Tibial nerve (tissue), 4 donors: ENCODE measurements at places on chromosomes 2 and 18. TPM values are rescaled to one million over a fixed set of nuclear protein-coding genes. Genes with fewer than 3 reads are reported as not detected.

The LDAH gene
- 27.1 TPM for total RNA-seq

The MC2R gene
- total RNA-seq, result not detected

The ZNF396 gene
- total RNA-seq, result 3.3 TPM

The NYAP2 gene
- total RNA-seq, result not detected

The TYW5 gene
- total RNA-seq, result 7.1 TPM

DNA sequence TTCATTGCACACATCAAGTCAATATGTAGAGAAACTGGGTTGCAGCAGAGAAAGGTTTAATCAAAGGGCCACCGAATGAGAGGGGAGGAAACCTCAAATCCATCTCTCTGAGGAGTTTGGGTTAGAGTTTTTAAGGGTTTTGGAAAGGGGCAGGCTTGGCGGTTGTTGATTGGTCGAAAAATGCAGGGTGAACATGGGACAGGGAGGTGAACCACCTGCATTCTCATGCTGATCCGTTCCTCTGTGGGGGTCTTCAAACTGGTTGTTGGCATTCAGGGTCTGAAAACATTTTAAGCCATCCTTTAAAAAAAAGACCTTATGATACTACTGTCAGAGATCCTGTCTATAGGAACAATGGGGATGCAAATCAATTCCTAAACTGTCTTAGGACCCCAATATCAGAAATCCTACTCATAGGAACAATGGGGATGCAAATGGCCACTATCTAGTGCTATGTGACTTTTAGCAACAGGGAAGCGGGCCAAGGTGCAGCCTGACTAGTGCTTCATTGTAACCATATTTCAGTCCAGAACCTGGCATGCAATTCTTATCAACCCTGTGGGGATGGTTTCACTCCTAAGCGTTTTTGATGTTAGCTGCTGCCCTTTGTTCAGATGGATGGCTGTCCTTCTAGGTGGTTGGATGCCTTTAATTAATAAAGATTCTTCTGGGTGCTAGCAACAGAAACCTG lies 120.1 kb upstream of the MGAT5 start:
- no peaks in the 10 kb centered on the region for H3K36me3 ChIP-seq
- no peak for DNase-seq
- H3K27me3 ChIP-seq, result no peaks in the 10 kb centered on the region
- H3K4me1 ChIP-seq, result peaks cover 17% of the 10 kb centered on the region

GRCh38 chr2:96692094-96692971 lies 47.5 kb downstream of the LMAN2L start:
- no peak overlapping the region for H3K27ac ChIP-seq
- H3K4me3 ChIP-seq, result no peak overlapping the region
- peaks cover 2% of the 10 kb centered on the region for H3K36me3 ChIP-seq
- no peak for DNase-seq
- no peaks in the 10 kb centered on the region for H3K4me1 ChIP-seq

DNA sequence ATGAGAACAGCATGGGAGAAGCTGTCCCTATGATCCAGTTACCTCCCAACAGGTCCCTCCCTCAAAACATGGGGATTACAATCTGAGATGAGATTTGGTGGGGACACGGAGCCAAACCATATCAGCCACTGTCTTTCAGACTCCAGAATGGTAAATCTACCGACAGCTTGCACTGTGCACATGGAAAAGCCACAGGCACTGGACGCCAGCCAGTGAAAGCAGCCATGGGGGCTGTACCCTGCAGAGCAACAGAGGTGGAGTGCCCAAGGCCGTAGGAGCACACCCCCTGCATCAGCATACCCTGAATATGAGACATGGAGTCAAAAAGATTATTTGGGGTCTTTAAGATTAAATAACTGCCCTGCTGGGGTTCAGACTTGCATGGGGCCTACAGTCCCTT lies 218.4 kb downstream of the PDE1A start:
- no peak overlapping the region for H3K27ac ChIP-seq
- H3K4me1 ChIP-seq, result no peaks in the 10 kb centered on the region
- no peak overlapping the region for H3K4me3 ChIP-seq
- DNase-seq, result no peak
- no peaks in the 10 kb centered on the region for H3K27me3 ChIP-seq

DNA sequence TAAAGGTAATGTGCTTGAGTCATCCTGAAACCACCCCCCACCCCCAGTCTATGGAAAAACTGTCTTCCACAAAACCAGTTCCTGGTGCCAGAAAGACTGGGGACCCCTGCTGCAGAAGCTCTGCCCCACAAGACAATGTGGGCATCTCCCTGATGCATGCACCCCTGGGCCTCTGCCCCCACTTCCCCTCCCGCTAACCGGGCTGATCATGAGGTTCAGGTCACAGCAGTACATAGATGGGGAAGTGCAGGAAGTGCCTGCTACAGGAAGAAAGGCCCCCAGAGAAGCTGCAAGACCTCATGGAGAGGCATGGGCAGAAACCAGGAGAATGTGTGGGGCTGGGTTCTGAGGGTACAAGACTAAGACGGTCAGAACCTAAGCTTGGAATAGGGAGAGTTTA lies 243.4 kb upstream of the ID2 start:
- H3K27me3 ChIP-seq, result no peaks in the 10 kb centered on the region
- H3K4me1 ChIP-seq, result no peaks in the 10 kb centered on the region
- no peak overlapping the region for H3K4me3 ChIP-seq
- DNase-seq, result no peak

- H3K36me3 ChIP-seq, result no peaks in the 10 kb centered on the region
- no peaks in the 10 kb centered on the region for H3K27me3 ChIP-seq
- no peak overlapping the region for H3K27ac ChIP-seq
- H3K4me1 ChIP-seq, result no peaks in the 10 kb centered on the region
- no peak for DNase-seq
Observed at GRCh38 chr2:203710226-203710625, 3.8 kb downstream of the CD28 start.

- H3K27ac ChIP-seq, result no peak overlapping the region
- no peaks in the 10 kb centered on the region for H3K36me3 ChIP-seq
- H3K27me3 ChIP-seq, result no peaks in the 10 kb centered on the region
- no peaks in the 10 kb centered on the region for H3K4me1 ChIP-seq
- no peak overlapping the region for H3K4me3 ChIP-seq
Observed at GRCh38 chr2:165868211-165868610, 74.2 kb upstream of the GALNT3 start.

GRCh38 chr18:6056171-6056910 lies 161.0 kb upstream of the TMEM200C start:
- H3K27me3 ChIP-seq, result no peaks in the 10 kb centered on the region
- no peak for DNase-seq
- H3K36me3 ChIP-seq, result no peaks in the 10 kb centered on the region
- no peak overlapping the region for H3K4me3 ChIP-seq
- no peaks in the 10 kb centered on the region for H3K4me1 ChIP-seq
- H3K27ac ChIP-seq, result no peak overlapping the region

DNA sequence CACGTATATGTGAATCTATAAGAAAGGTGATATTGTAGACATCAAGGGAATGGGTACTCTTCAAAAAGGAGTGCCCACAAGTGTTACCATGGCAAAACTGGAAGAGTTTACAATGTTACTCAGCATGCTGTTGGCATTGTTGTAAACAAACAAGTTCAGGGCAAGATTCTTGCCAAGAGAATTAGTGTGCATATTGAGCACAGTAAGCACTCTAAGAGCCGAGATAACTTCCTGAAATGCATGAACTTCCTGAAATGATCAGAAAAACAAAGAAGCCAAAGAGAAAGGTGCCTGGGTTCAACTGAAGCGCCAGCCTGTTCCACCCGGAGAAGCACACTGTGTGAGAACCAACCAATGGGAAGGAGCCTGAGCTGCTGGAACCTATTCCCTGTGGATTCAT lies 101.0 kb downstream of the HS6ST1 start:
- no peaks in the 10 kb centered on the region for H3K4me1 ChIP-seq
- H3K4me3 ChIP-seq, result no peak overlapping the region
- no peaks in the 10 kb centered on the region for H3K36me3 ChIP-seq
- H3K27ac ChIP-seq, result no peak overlapping the region

DNA sequence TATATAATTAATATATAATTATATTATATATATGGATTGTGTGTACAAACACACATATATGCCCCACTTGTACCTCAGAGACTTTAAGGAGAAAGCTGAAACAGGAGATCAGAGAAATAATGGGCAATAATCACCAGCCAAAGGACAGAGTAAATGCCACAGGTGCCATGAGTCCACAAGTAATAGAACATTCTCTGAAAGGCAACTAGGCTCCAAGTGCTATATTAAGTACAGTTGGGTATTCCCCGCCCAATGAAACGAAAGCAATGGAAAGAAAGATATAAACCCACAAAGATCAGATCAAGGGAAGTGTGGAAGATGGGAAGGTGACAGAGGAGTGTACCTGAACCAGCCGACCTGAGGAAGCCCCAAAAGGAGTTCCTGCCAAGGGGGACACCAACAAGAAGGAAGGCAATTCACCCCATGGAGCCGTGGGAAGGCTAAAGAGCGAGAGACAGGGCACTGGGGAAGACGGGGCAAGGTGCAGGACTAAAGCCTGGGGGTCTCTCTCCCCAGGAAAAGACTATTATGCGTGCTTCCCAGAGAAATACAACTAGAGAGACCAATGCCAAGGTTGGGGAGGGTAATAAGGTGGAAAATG lies 19.0 kb downstream of the DYM start:
- peaks cover 4% of the 10 kb centered on the region for H3K36me3 ChIP-seq
- H3K27me3 ChIP-seq, result no peaks in the 10 kb centered on the region
- no peak for DNase-seq
- H3K27ac ChIP-seq, result no peak overlapping the region
- no peaks in the 10 kb centered on the region for H3K4me1 ChIP-seq
- no peak overlapping the region for H3K4me3 ChIP-seq

DNA sequence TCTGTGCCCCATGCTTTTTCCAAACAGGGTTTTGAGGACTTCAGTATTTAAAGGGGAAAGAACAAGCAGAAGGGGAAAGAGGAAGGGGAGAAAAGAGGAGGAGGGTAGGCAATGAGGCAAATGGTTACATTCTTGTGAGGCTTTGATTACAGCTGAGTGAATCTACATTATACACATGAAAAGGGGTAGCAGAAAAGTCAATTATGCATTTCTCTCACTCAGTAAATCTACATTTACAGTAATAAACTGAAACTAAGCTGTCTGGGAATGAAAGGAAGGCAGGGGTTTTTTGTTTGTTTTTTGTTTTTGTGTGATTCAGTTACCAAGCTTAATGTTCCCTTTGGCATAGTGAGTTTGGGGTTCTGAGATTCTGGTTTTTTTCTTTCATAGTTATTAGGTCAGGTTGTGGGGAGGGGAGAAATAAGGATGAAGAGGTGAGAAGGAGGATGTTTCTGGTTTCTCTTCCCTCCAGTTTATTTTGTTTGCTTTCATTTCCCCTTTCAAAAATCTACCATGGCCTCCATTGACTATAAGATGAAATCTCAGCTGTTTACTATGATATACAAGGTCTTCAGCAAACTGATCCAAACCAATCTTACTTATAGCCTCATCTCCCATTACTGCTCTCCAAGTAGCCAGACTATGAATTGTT lies 18.7 kb downstream of the C18orf63 start:
- DNase-seq, result no peak
- no peak overlapping the region for H3K27ac ChIP-seq
- H3K4me1 ChIP-seq, result no peaks in the 10 kb centered on the region

GRCh38 chr18:55163550-55163949 lies 204.3 kb upstream of the CCDC68 start:
- H3K4me3 ChIP-seq, result no peak overlapping the region
- DNase-seq, result no peak
- no peak overlapping the region for H3K27ac ChIP-seq
- no peaks in the 10 kb centered on the region for H3K27me3 ChIP-seq
- no peaks in the 10 kb centered on the region for H3K4me1 ChIP-seq

GRCh38 chr18:4251873-4252272 lies 203.2 kb downstream of the DLGAP1 start:
- H3K36me3 ChIP-seq, result no peaks in the 10 kb centered on the region
- H3K27ac ChIP-seq, result no peak overlapping the region
- H3K4me3 ChIP-seq, result no peak overlapping the region

GRCh38 chr2:129404000-129404685 lies 575.3 kb upstream of the RAB6C start:
- no peak overlapping the region for H3K4me3 ChIP-seq
- no peaks in the 10 kb centered on the region for H3K36me3 ChIP-seq
- no peak overlapping the region for H3K27ac ChIP-seq
- no peaks in the 10 kb centered on the region for H3K4me1 ChIP-seq
- no peaks in the 10 kb centered on the region for H3K27me3 ChIP-seq
- no peak for DNase-seq

GRCh38 chr18:28359176-28359575 lies 182.2 kb upstream of the CDH2 start:
- no peaks in the 10 kb centered on the region for H3K36me3 ChIP-seq
- no peaks in the 10 kb centered on the region for H3K4me1 ChIP-seq
- no peak overlapping the region for H3K4me3 ChIP-seq
- H3K27ac ChIP-seq, result no peak overlapping the region
- no peak for DNase-seq
